Lung microvascular endothelial cell (primary cell): ENCODE measurements at places on chromosomes 1 and 21. TPM values are rescaled to one million over a fixed set of nuclear protein-coding genes. Genes with fewer than 3 reads are reported as not detected.

The PCAT6 gene
- not detected in 2 replicates for total RNA-seq

The CHI3L2 gene
- total RNA-seq = not detected in 2 replicates

The TRIM67 gene
- total RNA-seq = not detected in 2 replicates

The KCNE1 gene
- total RNA-seq = 0.22 and 0.40 TPM in 2 replicates

The RGS18 gene
- total RNA-seq = not detected in 2 replicates

DNA sequence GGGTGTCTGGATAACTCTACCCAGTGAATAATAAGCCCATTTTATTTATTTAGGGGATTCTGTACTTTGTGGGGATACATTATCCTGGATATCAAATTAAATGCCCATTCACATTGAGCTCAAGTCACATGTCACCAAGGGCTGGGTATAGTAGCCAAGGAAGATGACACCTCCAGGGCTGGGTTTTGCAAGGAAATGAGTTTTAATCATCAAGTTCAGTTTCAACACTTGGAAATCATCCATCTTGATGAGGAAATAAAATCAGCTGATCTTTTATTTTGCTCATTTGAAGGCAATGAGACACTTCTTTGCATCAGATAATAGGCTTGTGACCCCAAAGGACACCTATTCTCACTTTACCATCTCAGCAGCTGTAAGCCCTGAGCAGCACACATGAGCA lies 80.0 kb upstream of the TNR start:
- no peak for DNase-seq

- peak; percentile 45 for DNase-seq
Observed at GRCh38 chr1:1273209-1273511, 494 bp downstream of the UBE2J2 start.

- peak; percentile 95 for DNase-seq
Observed at GRCh38 chr1:66335859-66336640, 197.9 kb upstream of the SGIP1 start.
